NCI-H226 (cell line): ENCODE measurements at places on chromosomes 7 and 10.

DNA sequence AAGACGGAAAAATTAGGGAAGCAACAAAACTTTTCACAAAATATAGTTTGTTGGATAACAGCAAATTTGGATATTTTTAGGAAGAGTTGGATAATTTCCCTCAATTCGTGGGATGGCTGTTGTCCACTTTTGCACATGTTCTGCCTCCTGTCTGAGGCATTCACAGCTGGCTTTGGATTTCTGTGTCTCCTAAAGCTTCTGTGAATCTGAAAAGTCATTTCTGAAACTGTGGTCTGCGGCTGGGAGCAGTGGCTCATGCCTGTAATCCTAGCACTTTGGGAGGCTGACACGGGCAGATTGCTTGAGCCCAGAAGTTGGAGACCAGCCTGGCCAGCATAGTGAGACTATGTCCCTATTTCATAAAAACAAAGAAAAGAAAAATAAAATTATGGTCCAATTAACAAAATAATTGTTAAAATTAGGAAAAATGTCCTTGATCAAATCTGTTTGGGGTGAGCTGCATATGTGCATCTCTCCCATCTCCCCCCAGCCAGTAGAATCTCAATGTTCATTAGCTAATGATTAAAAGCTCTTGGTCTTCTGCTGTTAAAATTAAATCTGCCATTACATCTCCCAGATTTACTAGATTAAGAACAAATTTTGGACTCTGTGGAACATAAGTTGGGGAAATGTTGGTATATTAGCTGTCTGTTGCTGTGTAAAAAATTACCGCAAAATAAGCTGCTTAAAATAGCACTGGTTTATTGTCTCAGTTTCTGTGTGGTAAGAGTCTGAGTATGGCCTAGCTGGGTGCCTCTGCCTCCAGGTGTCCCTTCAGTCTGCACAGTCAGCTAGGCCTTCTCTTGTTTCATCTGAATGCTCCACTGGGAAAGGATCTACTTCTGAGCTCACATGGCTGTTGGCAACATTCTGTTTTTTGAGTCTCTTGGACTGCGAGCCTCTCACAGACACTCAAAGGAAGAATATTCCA, 332.0 kb upstream of the FZD1 start:
- DNase-seq, result no peak

GRCh38 chr10:29496341-29497162, 138.2 kb downstream of the SVIL start:
- DNase-seq, result peak; percentile 33

DNA sequence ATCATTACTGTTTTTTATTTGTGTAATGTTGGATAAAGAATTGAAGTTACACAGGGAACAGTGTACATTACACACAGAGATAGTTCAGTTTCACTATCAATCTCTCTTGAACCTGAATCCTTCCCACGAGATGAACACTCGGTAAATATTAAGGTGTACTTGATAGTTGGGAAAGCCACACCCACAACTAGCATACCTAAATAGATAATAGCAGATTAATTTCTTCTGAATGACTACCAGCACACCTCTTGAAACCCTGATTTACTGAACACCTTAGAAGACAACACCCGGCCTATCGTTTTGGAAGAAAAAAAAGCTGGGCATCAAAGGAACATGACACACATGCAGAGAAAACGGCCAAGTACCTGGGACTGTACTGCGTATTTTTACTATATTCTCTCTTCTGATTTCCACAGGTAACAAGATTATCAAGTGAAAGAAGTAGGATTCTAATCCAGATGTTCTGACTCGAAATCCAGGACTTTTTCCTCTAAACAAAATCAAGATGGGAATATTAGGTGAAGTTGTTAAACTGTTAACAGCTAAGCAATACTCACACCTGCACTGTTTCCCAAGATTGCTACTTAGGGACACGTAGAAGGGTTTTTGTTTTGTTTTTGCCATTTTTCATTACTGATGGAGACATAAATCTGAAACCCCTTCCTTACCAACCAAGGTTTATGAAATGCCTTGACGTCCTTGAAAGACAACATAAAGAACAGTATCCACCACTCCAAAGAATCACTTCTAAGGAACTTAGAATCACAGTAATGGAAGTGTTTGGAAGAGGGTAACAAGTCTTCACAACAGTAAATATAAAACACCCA, 1.0 kb downstream of the CCDC186 start:
- no peak for DNase-seq

- no peak for DNase-seq
Measured at GRCh38 chr7:108838198-108838597, 268.5 kb downstream of the DNAJB9 start.

DNA sequence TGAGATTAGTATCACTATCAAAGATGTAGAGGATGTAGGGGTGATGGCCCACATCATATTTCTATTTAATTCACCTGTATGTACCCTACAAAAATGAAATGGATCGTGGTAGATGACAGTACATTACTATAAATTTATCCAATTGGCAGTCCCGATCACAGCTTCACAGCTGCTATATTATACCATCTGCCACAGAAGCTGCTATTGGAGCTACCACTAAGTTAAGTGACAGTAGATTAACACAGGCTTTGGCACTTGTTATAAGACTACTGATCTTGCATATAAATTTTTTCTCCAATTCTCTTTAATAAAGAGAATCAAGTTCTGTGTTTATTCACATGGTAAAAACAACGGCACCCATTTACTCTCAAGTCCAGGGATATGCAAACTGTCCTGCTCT, 24.9 kb upstream of the MAGI2 start:
- DNase-seq, result no peak

DNA sequence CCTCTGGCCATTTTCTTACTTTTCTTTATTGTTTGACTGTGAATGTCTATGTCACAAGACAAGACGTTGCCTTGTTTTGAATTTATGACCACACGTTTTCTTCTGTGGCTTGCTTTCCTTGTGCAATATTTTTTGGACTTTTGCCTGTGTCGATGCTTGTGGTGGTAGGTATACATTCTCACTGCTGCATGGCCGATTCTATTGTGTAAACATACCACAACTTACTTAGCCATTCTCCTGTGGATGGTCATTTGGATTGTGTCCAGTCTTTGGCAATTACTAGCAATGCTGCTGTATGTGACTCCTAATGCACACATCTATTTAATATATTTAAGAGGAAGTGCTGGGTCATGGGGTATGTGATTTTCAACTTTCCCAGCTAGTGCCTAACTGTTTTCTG, 18.0 kb upstream of the DLG5 start:
- DNase-seq, result peak; percentile 52

DNA sequence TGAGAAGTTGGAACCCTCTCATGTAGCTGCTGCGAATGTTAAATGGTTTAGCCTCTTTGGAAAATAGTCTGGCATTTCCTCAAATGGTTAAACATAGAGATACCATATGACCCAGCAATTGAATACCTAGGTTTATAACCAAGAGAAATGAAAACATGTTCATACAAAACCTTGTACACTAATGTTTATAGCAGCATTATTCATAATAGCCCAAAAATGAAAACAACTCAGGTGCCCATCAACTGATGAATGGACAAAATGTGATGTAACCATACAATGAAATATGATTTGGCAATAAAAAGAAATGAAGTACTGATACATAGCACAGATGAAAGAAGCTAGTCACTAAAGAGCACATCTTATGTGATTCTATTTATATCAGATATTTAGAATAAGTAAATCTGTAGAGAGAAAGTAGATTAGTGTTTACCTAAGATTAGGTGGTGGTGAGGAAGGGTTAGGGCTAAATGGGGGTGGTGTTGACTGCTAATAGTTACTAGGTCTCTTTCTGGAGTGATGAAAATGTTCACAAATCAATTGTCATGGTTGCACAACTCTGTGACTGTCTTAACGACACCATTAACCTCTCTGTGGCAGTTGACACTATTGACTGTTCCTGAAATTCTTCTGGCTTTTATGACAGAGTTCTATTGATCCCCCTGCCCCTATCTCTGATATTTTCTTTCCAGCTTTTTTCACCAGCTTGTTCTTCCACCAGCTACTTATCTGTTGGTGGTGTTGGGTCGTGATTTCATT, 35.2 kb downstream of the VCL start:
- no peak for DNase-seq

- no peak for DNase-seq
Measured at GRCh38 chr10:101054876-101055275, 6.9 kb upstream of the KAZALD1 start.

GRCh38 chr10:69130251-69130650, 6.3 kb downstream of the VPS26A start:
- no peak for DNase-seq

GRCh38 chr10:74047304-74047703, 49.4 kb downstream of the VCL start:
- no peak for DNase-seq

DNA sequence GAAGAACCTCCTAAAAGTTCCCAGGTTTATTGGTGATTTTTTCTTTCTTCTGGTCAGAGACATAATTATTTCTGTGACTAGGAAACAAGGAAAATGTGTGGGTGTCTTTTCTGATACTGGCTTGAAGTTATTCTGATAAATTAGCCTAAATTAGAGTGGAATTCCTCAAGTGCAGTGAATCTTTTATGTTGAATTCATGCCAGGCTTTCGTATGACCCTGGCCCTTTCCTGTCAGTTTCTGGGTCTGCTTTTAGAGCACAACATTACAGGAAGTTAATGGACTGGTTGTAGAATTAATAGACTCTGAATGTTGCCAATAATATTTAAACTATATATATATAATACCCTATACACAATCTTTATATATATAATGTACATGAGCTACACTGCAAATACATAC, 230.6 kb upstream of the KIAA1217 start:
- no peak for DNase-seq

DNA sequence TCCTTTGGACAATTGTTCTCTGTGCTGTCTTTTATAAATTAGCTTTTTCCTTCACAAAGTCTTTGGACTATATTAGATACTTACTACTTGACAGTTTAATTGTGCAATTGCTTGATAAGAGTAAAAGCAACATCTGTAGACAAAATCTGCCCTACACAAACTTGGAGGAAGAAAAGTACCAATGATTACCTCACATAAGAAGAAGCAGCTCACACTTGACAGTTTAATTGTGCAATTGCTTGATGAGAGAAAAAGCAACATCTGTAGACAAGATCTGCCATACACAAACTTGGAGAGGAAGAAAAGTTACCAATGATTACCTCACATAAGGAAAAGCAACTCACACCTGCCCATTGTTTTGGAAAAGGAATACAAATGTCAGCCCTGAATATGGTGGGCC, 17.1 kb upstream of the SCIN start:
- DNase-seq, result no peak

GRCh38 chr10:17058093-17058492, 71.5 kb downstream of the CUBN start:
- no peak for DNase-seq

GRCh38 chr10:89310056-89310893, 8.4 kb downstream of the IFIT2 start:
- DNase-seq, result no peak

DNA sequence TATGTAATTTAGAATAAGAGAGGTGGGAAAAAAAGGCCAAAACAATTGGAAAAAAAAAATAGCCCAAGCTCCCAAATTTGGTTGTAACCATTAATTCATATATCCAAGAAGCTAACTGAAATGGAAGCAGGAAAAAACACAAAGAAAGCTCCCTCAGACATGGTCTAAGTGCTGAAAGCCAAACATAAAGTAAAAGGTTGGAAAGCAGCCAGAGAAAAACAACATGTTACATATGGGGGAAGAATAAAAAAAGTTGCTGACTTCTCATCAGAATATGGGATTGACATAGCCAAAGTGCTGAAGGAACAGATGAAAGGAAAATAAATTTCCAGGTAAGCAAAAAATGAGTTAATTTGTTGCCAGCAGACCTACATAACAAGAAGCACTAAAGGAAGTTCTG, 40.3 kb downstream of the PDZD8 start:
- DNase-seq, result no peak

DNA sequence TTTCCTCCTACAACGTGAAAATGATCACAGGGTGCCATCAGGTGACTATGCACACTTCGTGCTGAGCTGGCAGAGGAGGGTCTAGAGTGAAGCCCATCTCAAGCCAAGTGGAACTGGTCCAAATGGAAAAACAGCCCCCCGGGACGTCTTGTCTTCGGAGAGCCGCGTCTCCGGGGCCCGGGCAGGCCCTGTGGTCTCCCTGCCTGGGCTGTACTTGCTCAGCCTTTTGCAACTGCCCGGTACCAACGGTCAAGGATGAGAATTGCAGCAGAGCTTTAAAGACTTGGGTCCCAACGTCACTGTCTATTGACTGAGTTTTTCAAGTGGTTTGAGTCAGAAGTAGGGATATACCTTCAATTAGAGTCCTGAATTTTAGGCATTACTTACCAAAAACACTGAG, 315.5 kb downstream of the PTPRN2 start:
- DNase-seq, result no peak

GRCh38 chr7:157513682-157514081, 176.9 kb downstream of the DNAJB6 start:
- no peak for DNase-seq

DNA sequence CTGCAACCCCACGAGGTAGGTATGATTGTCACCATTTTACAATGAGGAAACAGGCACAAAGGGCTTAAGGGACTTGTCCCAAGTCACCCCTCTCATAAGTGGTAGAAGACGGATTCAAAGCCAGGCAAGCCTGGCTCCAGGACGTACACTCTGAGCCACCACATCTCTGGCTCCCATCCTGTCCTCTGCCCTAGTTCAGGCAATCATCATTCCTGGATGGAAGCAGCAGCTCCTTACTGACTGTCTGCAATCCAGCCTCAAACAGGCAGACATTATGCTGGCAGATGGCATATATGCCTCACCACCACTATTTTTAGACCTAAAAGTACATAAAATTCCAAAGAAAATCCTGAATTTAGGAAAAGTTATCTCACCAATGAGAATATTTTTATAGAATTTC, 100.7 kb downstream of the USP6NL start:
- no peak for DNase-seq

- DNase-seq, result no peak
Measured at GRCh38 chr10:130631142-130632096, 495.2 kb downstream of the GLRX3 start.

- DNase-seq, result peak; percentile 87
Measured at GRCh38 chr10:20598590-20598989, 298.5 kb downstream of the NEBL start.

DNA sequence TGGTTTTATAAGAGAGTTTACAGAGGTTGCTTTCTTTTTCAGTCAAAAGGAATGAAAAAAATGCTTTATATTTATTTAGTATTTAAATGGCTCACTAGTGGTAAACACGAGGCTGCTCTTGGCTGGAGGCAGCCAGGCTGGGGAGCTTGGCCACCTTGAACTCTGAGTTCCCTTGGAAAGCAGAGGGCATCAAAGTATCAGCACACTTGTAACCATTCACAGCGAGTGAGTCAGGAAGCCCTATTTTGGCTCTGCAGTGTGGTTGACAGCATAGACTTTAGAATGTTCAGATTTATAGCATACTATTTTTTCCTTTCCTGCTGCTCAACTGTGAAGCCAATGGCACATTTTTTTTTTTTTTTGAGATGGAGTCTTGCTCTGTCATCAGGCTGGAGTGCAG, 51.6 kb downstream of the CYCS start:
- no peak for DNase-seq

DNA sequence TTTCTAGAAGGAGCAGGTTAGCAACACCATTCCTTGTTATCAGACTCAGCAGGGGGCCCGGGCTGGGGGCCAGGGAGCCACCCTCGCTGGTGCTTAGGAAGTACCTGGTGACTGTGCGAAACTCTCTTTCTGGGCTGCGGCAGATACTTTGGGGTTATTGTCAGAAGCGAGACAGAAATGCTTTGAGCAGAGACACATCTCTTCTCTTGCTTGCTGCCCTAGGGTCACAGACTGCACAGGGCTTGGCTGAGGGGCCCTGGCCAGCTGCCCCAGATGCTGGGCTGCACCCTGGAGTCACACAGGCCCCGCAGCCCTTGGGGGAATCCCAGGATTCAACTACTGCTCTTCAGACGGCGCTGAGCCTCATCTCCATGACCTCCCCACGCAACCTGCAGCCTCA, 91.9 kb downstream of the WDFY4 start:
- DNase-seq, result no peak

- DNase-seq, result no peak
Measured at GRCh38 chr10:12337453-12338372, 11.6 kb upstream of the CAMK1D start.
